ENCODE measurements at places on chromosomes 2 and 18.

- no peak for DNase-seq
These were observed 13.9 kb upstream of the SLC66A3 start for GRCh38 chr2:11141319-11141718.

- no peak for DNase-seq
These were observed 345.5 kb downstream of the RNF144A start for GRCh38 chr2:7262727-7263126.

- no peak for DNase-seq
These were observed 167.2 kb upstream of the SERTAD2 start for GRCh38 chr2:64820901-64821300.

DNA sequence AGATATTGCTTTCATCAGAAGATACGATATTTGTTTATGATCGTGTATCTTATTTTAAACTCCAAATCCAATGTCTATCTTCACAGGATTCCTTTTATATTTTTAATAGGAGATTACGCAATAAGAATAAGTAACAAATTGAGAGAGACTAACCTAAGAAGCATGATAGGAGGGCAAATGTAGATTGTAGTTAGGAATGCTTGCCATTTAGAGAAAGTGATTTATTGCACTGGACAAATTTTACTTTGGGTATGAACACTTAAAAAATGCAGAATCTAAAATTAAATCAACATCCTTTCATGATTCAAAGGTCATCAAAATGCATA is 563.4 kb upstream of the POU3F3 start:
- DNase-seq: no peak

- DNase-seq: no peak
These were observed 938.9 kb downstream of the CPS1 start for GRCh38 chr2:211495339-211495738.

DNA sequence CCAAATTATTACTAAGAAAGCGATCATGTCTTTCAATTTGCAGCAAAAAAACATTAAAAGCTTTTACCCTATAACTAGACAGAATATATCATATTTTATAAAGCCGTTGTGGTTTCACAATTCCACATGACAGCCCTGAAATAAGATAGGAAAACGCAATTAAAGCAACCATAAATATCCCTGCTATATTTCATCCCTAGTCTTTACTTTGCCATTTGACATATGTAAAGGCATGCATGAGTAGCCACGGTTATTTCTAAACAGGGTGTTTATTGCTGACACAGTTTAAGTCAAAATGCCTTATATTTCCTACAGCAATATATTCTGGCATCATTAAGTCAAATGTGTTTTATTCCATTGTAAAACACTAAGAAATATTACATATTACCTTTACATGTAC is 239.9 kb downstream of the DSEL start:
- no peak for DNase-seq

DNA sequence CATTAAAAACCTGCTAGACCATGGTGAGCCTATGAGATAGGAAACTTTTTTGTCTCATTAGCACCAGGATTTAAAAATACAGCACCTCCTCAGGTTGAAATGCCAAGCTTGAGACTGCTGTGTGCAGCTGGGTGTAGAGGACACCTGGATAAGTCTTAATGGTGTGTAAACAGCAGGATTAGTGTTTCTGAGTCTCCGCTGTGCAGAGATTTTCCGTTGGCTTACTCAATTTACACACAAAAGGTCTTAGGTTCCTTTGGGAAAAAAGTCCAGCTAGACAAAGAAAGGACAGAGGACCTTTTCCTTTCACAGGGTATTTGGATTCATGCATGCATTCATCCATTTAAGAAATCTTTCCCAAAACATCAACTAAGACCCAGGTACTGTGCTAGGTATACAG is 168.1 kb downstream of the NRXN1 start:
- DNase-seq: no peak

DNA sequence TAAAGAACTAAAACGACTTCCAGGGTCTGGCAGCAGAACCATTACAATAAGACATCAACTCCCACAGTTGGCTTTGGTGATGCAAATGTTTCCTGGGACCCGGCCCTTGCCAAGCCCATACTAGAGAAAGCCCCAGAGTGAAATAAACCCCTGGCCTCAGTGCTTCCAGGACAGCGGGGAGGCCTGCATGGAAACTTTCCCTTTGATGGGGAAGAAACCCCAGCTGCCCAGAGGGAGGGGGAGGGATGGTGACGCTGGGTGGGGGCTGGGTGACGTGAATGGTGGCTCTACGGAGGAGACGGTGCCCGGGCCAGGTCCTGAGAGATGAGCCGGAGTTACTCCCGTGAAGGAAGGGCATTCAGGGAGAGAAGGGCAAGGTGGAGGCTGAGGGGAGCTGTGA is 27.5 kb downstream of the INHBB start:
- no peak for DNase-seq

DNA sequence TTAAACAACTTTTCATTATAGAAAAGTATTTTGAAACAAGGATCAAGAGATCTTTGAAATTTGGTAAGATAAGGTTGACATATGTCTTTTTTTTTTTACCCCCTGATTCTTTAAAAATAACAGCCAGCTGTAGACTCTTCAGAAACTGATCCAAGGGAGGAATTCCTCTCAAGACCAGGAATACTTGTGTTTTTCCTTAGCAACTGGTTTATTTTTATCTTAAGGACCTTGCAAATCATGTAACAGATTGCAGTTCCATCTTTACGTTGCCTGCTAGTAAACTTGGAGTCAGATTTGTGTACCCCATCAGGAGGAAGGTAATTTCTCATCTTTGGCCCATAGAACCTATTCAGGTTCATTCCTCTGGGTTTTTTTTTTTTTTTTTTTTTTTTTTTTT is 71.6 kb downstream of the BOLA3 start:
- no peak for DNase-seq

- DNase-seq: no peak
These were observed 588 bp downstream of the TMEM214 start for GRCh38 chr2:27033253-27033852.

Measured in fibroblast of mammary gland (primary cell).